Caki2 (cell line): ENCODE measurements at places on chromosomes 3 and 15. TPM values are rescaled to one million over a fixed set of nuclear protein-coding genes. Genes with fewer than 3 reads are reported as not detected.

DNA sequence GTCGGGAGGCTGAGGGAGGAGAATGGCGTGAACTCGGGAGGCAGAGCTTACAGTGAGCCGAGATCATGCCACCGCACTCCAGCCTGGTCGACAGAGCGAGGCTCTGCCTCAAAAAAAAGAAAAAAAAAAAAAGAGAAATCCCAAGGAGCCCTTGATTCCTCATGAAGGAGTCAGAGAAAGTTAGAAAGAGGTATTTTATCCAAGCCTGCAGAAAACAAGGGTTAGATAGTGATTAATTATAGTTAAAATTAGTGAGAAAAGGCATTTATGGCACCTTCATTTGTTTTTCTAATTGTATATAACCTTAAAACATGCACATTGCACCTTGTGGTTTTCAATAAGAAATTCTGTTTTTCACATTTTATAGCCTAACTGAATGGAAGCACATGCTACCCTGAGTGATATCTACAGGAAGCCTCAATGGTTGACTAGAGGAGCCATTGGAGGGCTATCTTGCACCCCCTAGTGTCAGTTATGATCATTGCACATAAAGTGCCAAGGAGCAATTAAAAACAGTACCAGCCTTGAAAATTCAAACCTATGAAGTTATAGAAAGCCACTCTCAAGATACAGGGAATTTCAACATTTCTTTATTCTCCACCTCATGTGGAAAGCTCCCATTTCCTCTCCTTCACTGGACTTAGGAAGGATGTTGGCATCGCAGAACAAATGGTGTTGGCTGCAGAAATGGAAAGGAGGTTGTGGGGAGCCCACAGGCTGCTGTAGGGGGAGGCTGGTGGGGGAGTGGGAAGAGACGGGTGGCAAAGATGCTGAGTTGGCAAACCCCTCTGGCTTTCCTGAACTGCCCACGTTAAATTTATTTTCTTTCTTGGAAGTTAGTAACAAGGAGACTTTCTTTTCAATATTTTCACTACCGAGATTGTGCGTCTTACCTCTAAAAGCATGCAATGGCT lies 48.5 kb downstream of the ITGA11 start:
- no peak for DNase-seq

DNA sequence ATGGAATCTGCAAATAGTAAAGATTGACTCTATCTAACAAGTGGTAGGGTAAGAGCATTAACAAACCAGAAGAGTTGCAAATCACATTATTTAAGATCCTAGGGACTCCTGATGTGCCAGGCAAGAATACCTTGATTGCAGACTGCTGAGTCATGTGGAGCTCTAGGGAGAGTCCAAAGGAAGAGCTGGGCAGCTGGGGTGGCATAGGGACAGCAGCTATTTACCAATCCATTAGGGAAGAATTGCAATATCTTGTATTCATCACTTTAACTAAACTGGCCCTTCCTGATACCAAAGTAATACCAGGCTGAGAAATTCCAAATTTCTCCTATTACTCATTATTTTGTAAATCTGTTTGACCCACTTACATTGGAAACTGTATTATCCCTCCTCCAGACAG lies 52.2 kb upstream of the ACP3 start:
- no peak for DNase-seq

- DNase-seq: no peak
These were observed 9.9 kb upstream of the UBL7 start for GRCh38 chr15:74470631-74471395.

DNA sequence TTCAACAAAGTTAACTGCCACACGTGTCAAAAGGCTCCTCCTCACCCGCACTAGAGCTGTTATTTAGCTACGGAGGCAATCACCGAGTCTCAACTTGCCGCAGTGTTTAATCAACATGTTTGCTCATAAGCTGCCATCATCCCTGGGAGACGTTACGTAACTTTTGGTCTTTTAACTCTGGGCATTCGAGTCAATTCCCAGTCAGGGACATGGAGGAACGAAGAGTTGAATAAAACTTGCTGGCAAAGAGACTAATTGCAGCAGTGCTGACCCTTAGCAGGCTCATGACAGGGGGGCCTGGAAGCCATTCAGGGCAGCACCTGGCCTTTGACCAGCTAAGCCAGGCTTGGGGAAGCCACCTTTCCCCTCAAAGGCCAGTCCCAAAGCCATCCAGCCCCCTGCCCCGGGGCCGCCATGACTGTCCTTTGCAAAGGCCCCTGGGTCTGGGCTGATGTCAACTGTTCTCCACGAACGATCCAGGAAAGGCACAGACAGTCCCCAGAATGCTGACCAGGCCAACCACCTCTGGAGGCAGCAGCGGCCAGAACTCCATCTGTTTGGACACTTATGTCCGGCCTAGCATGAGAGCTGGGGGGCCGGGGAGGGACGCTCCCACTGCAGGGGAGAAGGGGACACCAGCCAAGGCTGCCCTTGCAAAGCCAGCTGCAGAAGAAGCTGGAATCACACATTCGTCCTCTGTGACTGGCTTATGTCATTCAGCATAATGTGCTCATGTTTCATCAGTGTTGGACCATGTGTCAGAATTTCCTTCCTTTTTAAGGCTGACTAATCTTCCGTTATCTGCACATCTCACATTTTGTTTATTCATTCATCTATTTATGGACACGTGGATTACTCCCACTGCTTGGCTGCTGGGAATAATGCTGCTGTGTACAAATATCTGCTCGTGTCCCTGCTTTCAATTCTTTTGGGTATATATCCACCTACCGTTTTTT lies 43.7 kb downstream of the PCSK6 start:
- no peak for DNase-seq

- no peak for DNase-seq
These were observed 24.1 kb downstream of the CX3CR1 start for GRCh38 chr3:39255503-39256325.

Gene SLC9C1
- total RNA-seq: not detected in 2 replicates

DNA sequence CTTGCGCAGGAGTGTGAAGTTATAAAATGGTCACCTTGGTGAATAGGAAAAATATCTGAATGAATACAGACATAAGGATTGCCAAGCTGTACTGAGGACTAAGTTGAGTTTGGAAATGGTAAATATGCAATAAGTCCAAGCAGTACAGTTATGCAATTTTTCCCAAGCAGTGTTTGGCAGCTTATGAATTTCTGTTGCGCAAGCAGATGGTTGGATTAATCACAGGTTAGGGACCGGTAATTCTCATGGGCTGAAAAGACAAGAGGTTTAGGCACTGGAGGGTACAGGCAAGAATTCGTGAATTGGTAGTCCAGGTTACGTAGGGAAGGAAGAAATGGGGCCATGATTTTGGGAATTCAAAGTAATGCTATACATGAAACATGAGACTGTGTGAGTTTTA lies 210.3 kb downstream of the RAP2B start:
- DNase-seq: no peak

- no peak for DNase-seq
These were observed 19.3 kb upstream of the GUCA1C start for GRCh38 chr3:108973019-108973418.

DNA sequence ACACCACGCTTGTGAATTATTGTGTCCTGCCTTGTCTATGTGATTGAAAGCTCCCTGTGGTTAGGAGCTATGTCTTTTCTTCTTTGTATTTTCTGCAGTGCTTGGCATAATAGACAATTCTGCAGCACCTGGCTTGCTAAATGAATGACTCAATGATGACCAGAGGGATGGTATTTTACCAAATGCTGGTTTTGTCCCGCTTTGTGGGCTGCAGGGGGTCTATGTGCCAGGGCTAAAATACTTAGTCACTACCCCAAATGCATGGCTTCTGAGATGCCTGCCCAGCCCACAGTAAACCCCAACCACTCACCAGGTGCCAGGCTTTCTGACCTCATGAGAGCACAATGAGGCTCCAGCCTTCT lies 50.9 kb downstream of the BOC start:
- DNase-seq: no peak
